NCI-H1417 (cell line): ENCODE measurements at places on chromosomes 4 and X.

GRCh38 chrX:2828344-2828958, at the start of gene GYG2:
Gene GYG2, plus strand, starts transcription at chrX:2828930. Its CDS starts 1,259 bp downstream, at chrX:2830189.
- DNase-seq: no peak

- DNase-seq: no peak
These were observed 44.0 kb upstream of the ABCG2 start for GRCh38 chr4:88202443-88202842.

DNA sequence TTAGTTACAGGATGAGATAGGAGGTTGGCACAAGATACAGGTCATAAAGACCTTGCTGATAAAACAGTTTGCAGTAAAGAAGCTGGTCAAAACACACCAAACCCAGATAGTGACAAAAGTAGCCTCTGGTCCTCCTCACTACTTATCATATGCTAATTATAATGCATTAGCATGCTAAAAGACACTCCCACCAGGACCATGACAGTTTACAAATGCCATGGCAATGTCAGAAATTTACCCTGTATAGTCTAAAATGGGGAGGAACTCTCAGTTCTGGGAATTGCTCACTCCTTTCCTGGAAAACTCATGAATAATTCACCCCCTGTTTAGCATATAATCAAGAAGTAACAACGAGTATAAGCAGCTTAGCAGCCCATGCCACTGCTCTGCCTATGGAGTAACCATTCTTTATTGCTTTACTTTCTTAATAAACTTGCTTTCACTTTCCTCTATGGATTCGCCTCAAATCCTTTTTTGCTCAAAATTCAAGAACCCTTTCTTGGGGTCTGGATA, 1254.4 kb downstream of the PCDH7 start:
- no peak for DNase-seq

- no peak for DNase-seq
These were observed 28.1 kb downstream of the KANTR start for GRCh38 chrX:53122013-53122412.

- DNase-seq: no peak
These were observed 1.5 kb downstream of the FRYL start for GRCh38 chr4:48778431-48779094.
